HS-5 (cell line): ENCODE measurements at places on chromosomes 12 and 14.
A peak's percentile ranks its signal among the peaks of the same experiment; 100 is the strongest.

- DNase-seq = no peak
Observed at GRCh38 chr12:47882781-47883546, 21.8 kb downstream of the VDR start.

DNA sequence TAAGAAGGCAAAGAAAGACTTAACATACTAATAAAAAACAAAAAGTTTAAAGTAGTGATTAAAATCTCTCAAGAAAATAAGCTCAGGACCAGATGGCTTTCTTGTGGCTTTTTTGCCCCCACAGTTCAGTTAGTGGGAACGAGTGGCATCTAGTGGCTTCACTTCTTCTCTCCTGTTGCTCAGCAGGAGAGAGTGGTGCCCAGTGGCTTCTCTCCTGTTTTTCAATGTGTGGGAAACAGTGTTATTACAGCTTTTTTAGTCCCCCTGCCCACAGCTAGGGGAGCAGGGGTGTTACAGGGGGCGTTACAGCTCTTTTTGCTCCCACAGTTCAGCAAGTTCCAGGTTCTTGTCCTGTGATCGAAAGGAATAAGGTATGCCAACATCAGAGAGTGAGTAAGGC lies 135.2 kb downstream of the RERGL start:
- DNase-seq = no peak

DNA sequence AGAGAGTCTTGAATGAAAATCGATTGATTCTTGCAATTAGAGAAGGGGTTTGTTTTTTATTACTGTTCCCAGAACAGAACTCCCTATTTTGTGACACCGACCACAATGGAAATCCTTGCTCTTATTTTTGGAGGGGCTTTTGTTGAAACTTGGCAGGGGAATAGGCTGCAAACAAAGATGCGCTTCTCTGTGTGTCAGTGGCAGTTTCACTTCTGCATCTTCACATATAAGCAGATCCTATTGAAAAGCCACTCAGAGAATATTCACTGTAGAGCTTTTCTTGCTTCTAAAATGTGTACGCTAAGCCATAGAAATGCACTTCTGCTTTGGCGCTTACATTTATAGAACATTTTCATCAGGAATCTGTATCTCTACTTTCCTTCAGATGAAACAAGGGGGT lies 1822.4 kb upstream of the SEL1L start:
- DNase-seq = no peak

- DNase-seq = no peak
Observed at GRCh38 chr14:69635981-69636639, 24.7 kb downstream of the SUSD6 start.

DNA sequence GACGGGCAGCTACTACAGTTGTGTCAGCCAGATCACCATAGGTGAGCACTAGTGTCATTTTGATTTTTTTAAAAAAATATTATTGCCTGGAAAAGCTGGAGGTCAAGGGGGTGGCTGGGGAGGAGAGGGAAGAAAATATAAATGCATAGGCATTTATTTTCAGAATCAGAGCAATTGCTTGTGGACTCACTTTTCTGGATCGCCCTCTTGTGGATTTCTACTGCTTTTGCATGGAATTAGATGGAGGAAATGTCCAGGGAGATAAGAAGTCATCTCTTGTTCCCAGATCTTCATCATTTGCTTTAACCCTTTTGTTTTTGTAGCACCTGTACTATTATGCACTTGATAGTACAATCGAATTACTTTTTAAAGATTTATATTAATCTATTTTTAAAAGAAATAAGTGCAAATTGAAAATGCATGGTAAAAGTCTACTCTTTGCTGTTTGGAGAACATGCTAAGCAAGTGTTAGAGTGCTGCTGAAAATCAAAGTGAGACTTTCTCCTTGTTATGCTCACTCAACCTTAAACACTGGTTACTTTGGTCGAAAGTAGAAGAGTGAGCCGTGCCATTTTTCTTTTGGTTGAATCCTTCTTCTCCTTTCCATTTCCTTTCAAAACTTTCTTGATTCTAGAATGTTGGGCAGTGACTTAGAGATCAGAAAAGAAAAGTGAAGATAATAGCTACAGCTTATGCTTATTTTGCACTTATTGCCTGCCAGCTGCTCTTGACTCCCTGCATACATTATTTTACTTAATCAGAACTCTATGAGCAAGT lies 60.6 kb upstream of the ANO4 start:
- DNase-seq = no peak

DNA sequence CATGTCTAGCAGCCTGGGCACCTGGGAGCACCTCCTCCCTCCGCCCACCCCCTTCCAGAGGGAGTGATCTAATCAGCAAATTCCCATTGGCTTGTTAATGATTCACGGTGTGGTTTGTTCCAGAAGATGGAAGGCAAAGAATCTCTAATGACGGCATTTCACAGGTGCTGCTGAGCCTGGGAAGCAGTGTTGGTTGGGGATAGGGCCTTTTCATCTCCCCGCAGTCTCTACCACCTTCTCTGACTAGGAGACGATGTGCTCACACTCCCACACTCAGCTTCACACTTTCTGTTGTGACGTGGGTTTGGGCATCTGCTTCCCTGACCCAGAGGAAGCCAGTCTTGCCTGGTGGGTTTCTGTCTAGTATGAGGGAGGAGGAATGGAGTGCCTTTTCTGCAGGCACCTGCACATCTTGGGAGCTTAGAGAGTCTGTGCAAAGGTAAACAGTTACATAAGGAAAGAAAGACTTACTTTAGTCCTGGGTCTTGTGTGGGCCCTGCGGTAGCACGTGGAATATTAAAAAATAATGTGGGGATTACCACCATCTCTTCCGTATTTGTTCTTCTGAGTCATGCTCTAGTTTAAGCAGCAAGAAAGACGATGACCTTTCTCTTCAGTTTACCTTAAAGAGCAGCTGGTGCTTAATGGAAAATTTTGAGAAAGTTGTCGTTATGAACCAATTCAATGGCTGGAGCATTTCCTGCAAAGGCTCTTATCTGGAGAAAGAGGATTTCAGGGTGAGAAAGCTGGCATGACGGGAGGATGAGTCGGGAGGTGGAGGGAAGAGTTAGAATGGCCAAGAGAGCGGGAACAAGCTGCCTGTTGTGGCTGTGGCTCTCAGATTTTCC lies 70.6 kb upstream of the ARHGAP5 start:
- no peak for DNase-seq

GRCh38 chr12:27821259-27821973 lies 41.4 kb upstream of the MANSC4 start:
- peak; percentile 78 for DNase-seq

DNA sequence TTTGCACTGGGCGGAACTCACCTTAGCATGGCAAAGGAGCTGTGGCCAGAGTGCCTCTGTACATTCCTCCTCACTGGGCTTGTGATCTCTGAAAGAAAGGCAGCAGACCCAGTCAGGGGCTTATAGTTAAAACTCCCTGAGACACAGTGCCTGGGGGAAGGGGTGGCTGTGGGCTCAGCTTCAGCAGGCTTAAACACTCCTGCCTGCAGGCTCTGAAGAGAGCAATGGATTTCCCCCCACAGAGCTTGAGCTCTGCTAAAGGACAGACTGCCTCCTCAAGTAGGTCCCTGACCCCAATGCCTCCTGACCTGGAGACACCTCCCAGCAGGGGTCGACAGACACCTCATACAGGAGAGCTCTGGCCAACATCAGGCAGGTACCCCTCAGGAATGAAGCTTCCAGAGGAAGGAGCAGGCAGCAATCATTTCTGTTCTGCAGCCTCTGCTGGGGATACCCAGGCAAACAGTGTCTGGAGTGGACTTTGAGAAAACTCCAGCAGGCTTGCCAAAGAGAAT lies 327.5 kb upstream of the SLC16A7 start:
- DNase-seq = no peak
